ENCODE measurements at places on chromosomes 5 and 9.

DNA sequence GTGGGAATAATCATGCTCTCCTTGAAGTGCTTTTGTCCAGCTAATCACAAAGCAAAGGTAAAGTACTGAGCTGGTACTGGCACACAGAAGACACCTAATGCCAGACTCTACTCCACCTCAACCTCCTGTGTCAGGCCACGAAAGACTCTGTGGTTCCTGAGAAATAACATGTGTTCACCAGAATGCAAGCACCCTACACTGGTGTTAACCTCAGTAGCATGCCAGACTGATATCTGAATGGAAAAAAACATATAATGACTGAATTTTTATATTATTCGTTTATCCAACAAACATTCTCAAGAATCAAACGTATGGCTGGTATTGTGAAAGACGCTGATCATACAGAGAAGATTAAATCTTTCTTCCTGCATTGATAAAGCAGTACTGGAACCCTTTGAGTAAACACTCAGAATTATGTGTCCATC, 97.1 kb upstream of the IFNE start:
- DNase-seq, result no peak

GRCh38 chr5:89293810-89294209, 410.8 kb upstream of the MEF2C start:
- DNase-seq, result no peak

DNA sequence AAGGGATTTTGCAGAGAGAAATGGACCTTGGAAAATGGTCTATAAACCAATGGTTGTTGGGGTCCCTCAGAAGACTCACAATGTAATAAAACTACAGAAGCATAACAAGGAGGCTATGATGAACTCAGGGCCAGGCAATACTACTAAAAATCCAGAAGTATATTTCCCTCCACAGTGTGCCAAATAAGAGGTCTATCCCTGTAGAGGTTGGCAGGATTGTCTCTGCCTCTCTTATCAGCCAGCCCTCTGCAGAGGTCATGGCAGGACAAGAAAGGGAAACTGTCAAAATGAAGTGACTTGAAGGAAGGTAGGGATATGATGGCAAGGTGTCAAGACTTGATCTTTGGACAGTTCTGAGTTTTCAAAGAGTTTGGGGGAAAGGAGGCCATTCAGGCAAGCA, 115.7 kb upstream of the NR5A1 start:
- DNase-seq, result no peak

DNA sequence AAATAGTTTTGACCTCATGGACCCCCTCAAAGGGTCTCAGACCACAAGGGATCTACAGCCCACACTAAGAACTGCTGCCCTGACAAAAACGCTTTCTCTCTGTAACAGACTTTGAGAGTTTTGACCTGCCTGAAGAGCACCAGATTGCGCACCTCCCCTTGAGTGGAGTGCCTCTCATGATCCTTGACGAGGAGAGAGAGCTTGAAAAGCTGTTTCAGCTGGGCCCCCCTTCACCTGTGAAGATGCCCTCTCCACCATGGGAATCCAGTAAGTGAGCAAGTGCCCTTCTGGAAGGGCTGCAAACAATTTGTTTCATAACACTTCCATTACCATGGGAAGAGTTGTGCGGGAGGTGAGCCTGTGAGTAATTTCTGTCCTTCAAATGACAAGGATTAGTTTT, 6.0 kb downstream of the PTTG1 start:
- DNase-seq, result no peak

- DNase-seq, result no peak
These were observed 3.8 kb upstream of the COL27A1 start for GRCh38 chr9:114151426-114151956.

DNA sequence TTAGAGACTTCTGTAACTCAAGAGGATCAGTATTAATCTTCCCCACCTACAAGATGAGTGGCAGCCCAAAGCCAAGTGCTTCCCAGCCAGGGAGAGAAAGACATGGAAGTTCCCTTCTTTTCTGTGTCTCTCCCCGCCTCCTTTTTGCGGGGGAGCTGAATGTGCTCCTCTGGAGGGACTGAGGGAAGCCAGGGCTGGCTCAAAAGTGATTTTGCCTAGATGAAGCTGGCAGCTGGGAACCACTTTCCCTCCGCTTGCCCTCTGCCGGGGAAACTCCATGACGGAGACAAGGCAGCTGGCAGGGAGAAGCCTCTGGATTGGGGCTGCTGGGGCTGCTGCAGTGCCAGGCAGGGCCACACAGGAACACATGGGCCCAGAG, 24.4 kb downstream of the EGR1 start:
- no peak for DNase-seq

DNA sequence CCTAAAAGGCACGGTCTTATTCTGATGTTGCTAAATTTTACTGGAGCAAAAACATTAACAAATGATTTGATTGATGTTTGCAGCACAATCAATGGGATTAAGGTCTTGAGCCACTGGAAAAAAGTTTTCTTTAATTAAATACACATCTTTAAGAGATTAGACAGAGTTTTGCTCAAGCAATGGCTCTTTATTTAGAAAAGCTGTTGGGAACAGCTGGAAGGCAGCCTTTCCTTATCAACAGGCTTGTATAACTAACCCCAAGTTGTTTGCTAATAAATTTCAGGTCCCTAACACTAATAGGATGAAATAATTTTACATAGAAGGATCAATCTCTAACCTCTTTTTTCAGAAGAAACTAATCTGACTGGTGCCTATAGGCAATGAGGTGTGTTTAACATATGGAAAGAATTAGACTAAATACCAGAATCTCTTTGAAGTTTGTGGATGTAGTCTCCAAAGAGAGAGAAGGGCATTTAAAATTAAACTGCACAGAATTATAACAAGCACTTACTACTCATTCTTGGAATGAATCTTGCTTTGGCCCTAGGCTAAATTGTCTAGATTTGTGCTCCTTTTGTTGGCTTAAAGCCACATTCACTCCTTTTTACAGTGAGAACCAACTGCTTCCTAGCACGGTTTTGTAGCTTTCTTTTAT, 67.3 kb upstream of the TNFAIP8 start:
- DNase-seq, result no peak

GRCh38 chr9:75626860-75627259, 263.6 kb upstream of the PCSK5 start:
- DNase-seq, result no peak

GRCh38 chr9:134575103-134575900, 66.3 kb upstream of the COL5A1 start:
- DNase-seq, result no peak

Data from mucosa of descending colon (tissue), 3 donors.